Natural killer cell treated with Interleukin-12 subunit alpha and Interleukin-12 subunit beta and Interleukin-15 and Interleukin-18, amount 100 ng/mL, for 72 hours (primary cell): ENCODE measurements at places on chromosomes 12 and 14. TPM values are rescaled to one million over a fixed set of nuclear protein-coding genes. Genes with fewer than 3 reads are reported as not detected.

- DNase-seq: no peak
Observed at GRCh38 chr12:63387771-63388170, 236.8 kb upstream of the AVPR1A start.

GLTP gene
- total RNA-seq: 31.2 TPM

PRIMA1 gene
- not detected for total RNA-seq

RFX4 gene
- total RNA-seq: not detected

DNA sequence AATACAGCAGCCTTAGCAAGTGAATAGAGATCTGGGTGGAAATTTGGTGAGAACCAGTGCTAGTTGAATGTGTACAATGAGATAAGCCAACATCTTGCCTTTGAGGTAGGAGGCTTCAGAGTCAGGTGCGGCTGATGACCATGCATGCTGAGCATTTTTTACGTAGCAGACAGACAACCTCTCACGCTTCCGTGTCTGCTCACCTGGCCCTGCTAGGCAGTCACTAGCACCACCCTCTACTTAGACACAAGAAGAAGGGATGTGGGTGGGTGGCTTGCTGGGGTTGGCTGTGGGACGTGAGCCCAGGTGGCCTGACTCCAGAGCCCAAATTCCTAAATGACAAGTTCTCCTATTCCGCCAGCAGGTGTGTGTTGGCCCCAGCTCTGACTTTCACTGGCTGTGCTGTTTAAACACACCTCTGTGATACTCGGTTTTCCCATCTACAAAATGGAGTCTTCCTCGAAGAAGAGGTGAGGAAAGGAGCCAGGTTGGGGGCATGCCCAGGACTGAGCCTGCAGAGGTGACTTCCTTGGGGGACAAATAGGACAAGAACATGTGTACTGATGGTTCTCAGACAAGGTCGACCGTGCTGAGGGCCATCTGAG lies 57.8 kb upstream of the BCL11B start:
- DNase-seq: no peak

- DNase-seq: peak; percentile 82
Observed at GRCh38 chr12:68040450-68041075, 51.3 kb downstream of the IFNG-AS1 start.

DNA sequence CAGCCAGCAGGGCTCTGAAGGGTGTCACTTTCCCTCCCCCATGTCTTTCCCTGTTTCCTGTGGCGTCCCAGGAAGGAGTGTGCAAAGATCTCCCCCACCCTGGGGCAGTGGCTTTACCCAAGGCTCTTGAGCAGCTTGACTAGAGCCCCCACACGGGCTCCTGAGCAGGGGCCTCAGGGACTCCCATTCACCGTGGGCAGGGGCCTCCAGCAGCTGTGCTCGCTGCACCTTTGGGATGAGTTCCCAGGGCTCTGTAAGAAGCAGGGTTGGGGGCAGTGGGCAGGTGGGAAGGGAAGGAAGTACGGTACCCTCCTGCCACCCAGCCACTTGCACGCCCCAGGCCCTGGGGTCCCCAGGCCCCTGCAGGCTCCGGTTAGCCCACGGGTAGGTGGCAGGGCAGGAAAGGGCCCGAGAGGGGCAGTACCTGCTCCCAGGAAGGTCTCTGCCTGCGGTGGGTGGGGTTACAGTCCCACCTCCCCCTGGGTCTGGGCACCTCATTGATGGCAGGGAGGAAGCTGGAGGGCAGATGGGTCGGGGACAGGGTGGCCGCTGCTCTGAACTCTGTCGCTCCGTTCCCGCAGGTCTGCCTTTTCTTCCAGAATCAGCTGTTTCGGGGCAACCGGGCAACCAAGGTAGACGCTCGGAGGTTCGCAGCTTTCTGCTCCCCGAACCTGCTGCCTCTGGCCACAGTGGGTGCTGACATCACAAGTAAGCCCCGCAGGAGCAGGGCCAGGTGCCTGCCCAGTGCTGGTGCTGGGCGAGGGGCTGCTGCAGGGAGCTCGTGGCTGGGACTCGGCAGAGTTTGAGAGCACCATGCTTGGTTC lies 13.0 kb downstream of the ASPG start:
- peak; percentile 59 for DNase-seq

GRCh38 chr12:80838024-80838658 lies 99.6 kb downstream of the LIN7A start:
- DNase-seq: no peak

DNA sequence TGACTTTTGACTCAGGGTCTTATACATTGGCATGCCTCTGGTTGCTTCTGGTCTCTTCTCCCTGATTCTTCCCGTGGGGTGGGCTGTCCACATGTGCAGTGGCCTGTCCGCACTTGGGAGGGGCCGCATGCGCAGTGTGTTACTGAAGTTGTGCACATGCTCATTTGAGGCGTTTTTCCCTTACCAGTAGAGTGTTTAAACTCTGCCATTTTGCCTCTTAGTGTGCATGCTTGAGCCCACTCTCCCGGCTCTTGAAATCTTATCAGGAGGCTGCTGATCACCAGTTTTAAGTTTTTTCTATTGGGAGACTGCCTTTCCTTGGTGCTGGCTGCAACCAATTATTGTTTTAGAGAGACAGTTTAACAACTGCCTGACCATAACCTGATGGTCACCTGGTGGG lies 32.1 kb upstream of the HECTD1 start:
- DNase-seq: no peak

GRCh38 chr14:92586963-92587699 lies 73.5 kb downstream of the RIN3 start:
- peak; percentile 68 for DNase-seq

- DNase-seq: no peak
Observed at GRCh38 chr12:55666508-55666907, 29.8 kb downstream of the OR10P1 start.

CALCOCO1 gene
- total RNA-seq: 79.8 TPM

DNA sequence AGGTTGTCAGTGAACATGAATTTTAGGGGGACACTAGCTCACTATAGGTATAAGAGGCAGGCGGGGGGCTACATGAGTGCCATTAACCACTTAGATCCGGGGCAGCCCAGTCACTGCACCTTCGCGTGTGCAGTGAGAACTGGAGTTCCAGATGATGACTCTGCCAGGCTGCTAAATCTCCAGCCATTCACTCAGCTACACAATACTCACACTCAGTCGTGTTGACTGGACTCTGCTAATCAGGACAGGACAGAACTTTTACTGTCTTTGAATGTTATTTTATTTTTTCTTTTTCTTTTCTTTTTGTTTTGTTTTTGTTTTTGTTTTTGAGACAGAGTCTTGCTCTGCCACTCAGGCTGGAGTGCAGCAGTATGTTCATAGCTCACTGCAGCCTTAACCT lies 465.6 kb downstream of the AACS start:
- DNase-seq: no peak

DNA sequence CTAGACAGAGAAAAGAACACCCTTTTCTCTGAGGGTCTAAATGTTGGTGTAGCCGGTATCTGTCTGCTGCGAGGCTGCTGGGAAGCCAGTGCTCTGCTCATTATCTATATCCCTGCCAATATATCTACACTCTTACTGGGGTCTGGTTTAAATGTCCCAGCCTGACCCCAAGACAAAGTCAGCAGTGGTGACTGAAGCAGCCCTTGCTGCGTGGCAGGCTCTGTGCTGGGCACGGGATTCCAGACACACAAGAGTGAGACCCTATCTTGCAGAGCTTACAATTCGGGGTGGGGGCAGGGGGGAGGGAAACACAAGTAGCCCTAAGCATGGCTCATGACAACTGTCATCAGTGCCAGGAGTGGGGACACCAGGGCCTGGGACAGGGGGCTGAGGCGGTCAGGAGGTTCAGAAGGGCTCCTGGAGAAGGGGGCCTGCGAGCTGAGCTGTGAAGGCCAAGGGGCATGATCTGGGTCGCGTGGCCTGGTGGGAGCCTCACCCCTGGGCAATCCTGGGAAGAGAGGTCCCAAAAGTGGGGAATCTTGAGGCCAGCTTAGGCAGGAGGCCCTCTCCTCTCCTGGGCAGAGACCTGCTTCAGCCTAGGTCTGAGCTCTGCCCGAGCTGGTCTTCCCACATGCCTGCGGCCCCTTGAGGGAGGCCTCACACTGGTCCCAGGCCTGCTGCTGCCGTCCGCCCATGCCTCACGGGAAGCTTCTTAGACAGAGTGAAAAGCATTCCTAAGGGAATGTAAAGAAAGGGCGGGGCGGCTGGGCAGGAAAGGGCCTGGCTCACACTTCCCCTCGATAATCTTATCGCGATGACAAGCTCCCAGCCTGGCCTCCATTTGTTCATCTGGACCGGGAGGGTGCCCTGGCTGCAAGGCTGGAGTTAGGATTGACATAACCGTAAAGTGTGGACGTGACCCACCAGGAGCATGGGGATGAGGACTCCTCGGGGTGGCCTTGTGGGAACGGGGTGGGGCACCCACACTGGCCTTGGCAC lies 7.3 kb upstream of the RCOR1 start:
- DNase-seq: no peak

DNAI7 gene
- not detected for total RNA-seq
